ENCODE measurements at places on chromosomes 7 and 10. TPM values are rescaled to one million over a fixed set of nuclear protein-coding genes. Genes with fewer than 3 reads are reported as not detected.

- H3K27ac ChIP-seq, result no peak overlapping the region
- peaks cover 80% of the 10 kb centered on the region for H3K36me3 ChIP-seq
- DNase-seq, result no peak
- H3K27me3 ChIP-seq, result no peaks in the 10 kb centered on the region
- H3K4me3 ChIP-seq, result no peak overlapping the region
Measured at GRCh38 chr7:99449326-99449725, 10.6 kb downstream of the CPSF4 start.

GRCh38 chr7:36766451-36766850, 42.2 kb upstream of the AOAH start:
- H3K4me3 ChIP-seq, result no peak overlapping the region
- H3K27me3 ChIP-seq, result no peaks in the 10 kb centered on the region
- no peak for DNase-seq
- H3K27ac ChIP-seq, result no peak overlapping the region

- peaks cover 72% of the 10 kb centered on the region for H3K4me1 ChIP-seq
- peak overlapping the region; percentile 86 for H3K4me3 ChIP-seq
- H3K36me3 ChIP-seq, result no peaks in the 10 kb centered on the region
Measured at GRCh38 chr10:100009283-100009792, 409 bp downstream of the DNMBP start.

DNA sequence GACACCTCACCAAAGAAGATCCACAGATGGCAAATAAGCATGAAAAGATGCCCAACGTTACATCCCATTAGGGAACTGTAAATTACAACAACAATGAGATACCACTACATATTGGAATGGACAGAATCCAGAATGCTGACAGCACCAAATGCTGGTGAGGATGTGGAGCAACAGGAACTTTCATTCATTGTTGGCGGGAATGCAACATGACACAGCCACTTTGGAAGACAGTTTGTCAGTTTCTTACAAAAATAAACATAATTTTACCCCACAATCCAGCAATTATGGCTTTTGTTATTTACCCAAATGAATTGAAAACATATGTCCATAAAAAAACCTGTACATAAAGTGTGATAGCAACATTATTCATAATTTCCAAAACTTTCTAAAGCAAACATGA, 176.8 kb downstream of the C7orf25 start:
- no peaks in the 10 kb centered on the region for H3K4me1 ChIP-seq
- H3K27ac ChIP-seq, result no peak overlapping the region
- no peaks in the 10 kb centered on the region for H3K36me3 ChIP-seq
- DNase-seq, result no peak

GRCh38 chr10:118913825-118914224, 115.7 kb upstream of the NANOS1 start:
- H3K4me3 ChIP-seq, result no peak overlapping the region
- H3K27me3 ChIP-seq, result peaks cover 6% of the 10 kb centered on the region
- H3K4me1 ChIP-seq, result no peaks in the 10 kb centered on the region
- DNase-seq, result no peak
- no peak overlapping the region for H3K27ac ChIP-seq

DNA sequence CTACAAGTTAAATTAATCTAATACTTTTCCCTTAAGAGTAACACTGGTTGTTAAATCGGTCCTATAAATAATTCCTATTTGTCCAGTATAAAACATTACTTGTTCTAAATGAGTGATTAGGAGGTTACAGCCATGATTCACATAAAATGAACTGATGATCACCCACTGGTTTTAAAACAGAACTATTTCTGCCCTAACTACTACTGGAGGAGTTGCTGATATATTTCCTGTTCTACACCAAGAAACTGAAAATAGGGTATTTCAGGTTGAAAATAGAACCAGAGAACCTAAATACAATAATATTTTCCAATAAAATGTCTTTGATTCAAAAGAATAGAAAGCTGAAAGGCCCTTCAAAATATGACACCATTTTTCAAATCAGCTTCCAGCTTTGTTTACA, 30.9 kb downstream of the DNAJC1 start:
- DNase-seq, result no peak
- peaks cover 6% of the 10 kb centered on the region for H3K4me1 ChIP-seq
- H3K27me3 ChIP-seq, result no peaks in the 10 kb centered on the region
- no peak overlapping the region for H3K27ac ChIP-seq
- H3K4me3 ChIP-seq, result no peak overlapping the region
- H3K36me3 ChIP-seq, result no peaks in the 10 kb centered on the region

DNA sequence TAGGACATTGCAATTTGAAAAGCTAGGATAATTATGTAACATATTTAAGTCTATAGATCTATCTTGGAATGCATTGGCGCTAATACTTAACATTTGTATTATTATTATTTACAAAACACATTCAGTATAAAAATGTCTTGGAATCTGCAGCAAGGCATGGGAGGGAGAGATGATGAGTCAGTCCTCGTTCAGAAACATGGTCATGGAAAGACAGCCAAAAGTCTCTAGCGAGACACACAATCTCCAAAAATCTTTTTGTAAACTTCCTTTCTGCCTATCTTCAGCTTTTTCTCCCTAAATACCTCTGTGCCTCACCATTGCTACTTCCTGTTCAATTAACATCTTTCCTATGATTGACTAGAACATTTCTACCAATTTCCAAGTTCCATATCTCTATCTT, 188.4 kb upstream of the CACNA2D1 start:
- H3K4me3 ChIP-seq, result no peak overlapping the region
- H3K27me3 ChIP-seq, result no peaks in the 10 kb centered on the region
- no peaks in the 10 kb centered on the region for H3K4me1 ChIP-seq
- no peaks in the 10 kb centered on the region for H3K36me3 ChIP-seq
- no peak overlapping the region for H3K27ac ChIP-seq

DNA sequence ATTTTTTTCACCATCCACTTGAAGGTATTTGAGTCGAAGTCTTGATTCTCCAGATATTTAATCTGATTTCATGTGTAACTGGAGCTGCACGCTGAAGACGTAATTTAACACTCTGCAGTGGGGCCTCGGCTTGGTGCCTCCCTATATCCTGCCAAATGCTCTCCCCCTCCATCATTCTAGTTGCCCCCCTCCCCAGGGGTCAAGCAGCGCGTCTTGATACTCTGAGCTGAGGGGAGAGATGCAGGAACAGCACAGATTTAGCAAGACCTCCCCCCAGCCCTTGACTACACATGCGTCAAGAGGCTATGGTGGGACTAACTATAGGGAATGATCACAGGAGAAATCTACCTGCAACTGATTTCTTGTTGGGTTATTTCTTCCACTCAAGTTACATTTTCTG, 85.8 kb downstream of the PRPF18 start:
- H3K27me3 ChIP-seq, result peaks cover 2% of the 10 kb centered on the region
- no peak for DNase-seq
- no peak overlapping the region for H3K27ac ChIP-seq
- H3K4me1 ChIP-seq, result no peaks in the 10 kb centered on the region
- H3K36me3 ChIP-seq, result no peaks in the 10 kb centered on the region

The SUN3 gene
- not detected for total RNA-seq

DNA sequence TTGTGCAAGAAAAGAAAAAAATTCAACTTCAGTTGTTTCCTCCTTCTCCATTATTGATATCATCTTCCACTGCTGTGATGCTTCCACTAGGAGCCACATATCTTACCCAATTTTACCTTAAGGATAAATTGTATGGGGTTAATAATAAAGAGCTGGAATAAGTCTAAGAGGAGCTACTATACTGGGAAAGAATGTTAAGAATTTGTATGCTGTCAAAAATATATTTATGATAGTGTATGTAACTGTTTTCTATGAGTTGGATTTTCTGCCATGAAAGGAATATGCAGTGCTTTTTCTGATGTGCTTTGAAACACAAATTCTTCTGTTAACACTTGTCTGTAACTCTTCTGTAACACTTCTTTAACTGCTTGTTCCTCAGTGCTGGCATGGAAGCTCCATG, 219.1 kb downstream of the VTI1A start:
- H3K36me3 ChIP-seq, result peaks cover 56% of the 10 kb centered on the region
- H3K4me1 ChIP-seq, result no peaks in the 10 kb centered on the region
- H3K27ac ChIP-seq, result no peak overlapping the region
- H3K4me3 ChIP-seq, result no peak overlapping the region

DNA sequence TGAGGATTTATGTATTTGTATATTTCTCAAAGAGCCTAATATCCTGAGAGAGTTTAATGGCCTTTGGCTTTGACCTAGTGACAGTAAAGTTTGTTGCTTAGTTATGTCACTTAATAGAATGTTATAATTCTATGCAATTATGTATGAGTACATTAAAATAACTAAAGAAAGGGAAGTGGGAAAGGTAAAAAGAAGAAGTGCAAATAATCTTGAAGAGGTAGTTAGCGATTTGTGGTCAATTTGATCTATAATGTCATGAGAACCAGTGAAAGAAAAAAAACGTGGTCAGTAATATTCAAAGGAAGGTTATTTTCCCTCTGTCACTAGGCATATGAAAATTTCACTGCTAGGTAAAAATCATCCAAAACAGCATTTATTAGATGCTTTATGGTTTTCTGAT, 143.4 kb upstream of the LSM8 start:
- no peaks in the 10 kb centered on the region for H3K36me3 ChIP-seq
- H3K4me3 ChIP-seq, result no peak overlapping the region
- H3K27me3 ChIP-seq, result peaks cover 2% of the 10 kb centered on the region
- H3K27ac ChIP-seq, result no peak overlapping the region
- no peak for DNase-seq

DNA sequence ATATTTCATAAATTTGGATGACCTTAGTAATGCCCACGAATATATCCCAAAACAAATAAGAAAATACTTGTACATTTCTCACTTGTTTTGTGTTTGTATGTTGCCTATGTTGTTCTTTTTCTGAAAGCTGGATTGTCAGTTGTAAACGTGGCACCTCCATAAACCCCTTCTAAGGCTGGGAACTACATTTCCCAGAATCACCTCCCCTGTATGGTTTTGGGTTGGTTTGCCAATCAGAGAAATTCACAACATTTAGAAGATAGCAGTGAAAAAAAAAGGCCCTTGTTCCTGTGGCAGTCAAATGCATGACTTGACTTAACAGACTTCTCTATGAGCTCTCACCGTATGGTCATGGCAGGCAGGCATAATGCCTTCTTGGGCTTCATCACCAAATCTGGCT, 676.3 kb upstream of the STEAP1 start:
- DNase-seq, result no peak
- H3K4me1 ChIP-seq, result no peaks in the 10 kb centered on the region

- H3K27me3 ChIP-seq, result no peaks in the 10 kb centered on the region
- H3K4me1 ChIP-seq, result no peaks in the 10 kb centered on the region
- no peaks in the 10 kb centered on the region for H3K36me3 ChIP-seq
- H3K27ac ChIP-seq, result no peak overlapping the region
- DNase-seq, result no peak
- H3K4me3 ChIP-seq, result no peak overlapping the region
Measured at GRCh38 chr10:130459851-130460490, 323.8 kb downstream of the GLRX3 start.

The C10orf67 gene
- total RNA-seq, result not detected

The CCL26 gene
- not detected for total RNA-seq

- H3K27me3 ChIP-seq, result no peaks in the 10 kb centered on the region
- DNase-seq, result no peak
- H3K36me3 ChIP-seq, result no peaks in the 10 kb centered on the region
- no peaks in the 10 kb centered on the region for H3K4me1 ChIP-seq
- no peak overlapping the region for H3K4me3 ChIP-seq
Measured at GRCh38 chr7:78585980-78586379, 787.4 kb downstream of the PHTF2 start.

Data from activated B cell treated with CpG ODN at 0.5 μM for 24 hours (primary cell).